Panc1 (cell line): ENCODE measurements at places on chromosomes 7 and 10. TPM values are rescaled to one million over a fixed set of nuclear protein-coding genes. Genes with fewer than 3 reads are reported as not detected.

DNA sequence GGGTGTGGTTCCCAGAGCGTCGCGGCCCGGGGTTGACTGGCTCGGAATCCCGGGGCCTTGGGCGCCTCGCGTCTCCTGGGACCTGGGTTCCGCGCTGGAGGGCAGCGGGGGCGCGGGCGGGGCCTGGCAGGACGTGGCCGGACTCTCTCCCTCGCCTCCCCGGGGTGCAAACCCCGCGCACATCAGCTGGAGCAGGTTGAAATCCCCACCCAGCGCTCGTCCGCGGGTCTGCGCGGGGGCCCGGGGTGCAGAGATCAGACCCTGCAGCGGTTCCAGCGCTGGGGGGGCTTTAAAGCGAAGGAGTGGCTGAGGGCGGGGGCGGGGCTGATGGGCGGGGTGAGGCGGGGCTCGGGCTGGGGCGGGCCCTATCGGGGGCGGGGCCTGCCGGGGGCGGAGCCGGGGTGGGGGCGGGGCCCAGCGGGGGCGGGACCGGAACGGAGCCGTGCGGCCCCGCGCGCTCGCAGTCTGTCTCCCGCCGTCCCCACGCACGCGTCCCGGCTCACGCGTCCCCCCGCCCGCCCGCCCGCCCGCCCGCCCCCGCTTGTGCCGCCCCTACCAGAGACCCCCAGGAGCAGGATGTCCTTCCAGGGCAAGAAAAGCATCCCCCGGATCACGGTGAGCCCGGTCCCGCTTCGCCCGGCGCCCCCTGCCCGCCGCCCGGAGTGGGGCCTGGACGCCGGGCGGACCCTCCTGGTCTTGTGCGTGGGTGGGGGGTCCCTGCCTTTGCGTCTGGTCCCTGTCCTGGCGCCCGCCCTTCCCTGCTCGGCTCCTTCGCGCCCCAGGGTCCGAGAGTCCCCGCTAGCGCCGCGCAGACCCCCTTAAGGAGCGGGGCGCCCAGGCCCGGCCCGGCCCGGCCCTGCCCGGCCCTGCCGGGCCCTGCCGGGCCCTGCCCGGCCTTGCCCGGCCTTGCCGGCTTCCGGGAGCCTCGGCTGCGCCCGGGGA, at the start of gene DPYSL4:
DPYSL4 (plus strand) TSS at position 461 of the 942 bp plus-strand sequence; CDS start at position 577, 116 bp downstream.
- DNase-seq = no peak

- no peak for DNase-seq
Observed at GRCh38 chr7:66460921-66461361, 167.7 kb upstream of the KCTD7 start.

DNA sequence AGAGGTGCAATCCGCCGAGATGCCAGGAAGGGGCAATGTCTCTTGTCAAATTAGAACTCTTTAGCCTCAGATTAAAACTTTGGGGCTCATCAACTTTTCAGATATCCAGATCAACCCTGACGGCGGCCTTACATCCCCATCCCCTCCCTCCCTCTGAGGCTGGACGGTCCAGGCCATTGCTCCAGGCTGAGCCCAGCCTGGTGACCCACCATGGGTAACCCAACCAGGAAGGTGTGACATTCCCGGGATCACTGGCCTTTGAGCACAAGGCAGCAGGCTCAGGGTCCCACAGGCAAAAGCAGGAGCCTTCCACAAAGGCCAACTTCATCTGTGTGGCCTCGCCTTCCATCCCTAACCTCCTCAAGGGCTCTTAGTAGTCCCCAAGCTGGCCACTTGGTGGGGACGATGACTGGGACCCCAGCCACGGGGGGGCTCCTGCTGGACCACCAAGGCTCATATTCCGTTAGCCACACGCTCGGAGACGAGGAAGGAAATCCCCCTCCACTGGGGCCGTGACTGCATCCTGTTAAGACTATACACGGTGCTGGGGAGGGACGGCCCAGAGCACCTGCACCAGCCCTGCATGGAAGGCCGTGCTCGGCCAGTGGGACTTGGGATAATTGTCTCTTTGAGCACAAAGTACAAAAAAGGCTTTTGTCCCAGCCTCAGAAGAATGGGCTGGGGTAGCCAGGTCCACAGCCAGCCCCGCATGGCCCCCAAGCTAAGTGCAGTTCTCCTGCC, 62.8 kb downstream of the ZRANB1 start:
- no peak for DNase-seq

- DNase-seq = no peak
Observed at GRCh38 chr10:124229989-124230634, 136.7 kb upstream of the CHST15 start.

DNA sequence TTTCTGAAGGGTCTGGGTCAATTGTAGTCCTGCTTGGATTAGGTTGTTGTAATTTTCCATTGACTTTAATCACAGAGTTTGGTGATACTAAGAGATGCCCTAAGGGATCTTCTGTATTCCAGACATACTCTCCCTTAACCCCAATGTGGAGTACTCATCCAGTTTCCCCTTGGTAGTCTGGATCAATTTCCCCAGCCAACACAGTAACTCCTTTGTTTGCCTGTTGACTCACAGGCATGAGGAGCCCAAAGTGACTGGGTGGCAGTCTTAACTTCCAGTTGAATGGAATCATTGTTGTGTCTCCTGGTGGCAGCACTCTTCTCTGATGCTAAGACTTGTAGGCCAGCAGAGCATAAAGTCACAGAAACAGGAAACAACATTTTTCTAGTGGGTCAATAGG, 41.5 kb upstream of the PIK3CG start:
- no peak for DNase-seq

DNA sequence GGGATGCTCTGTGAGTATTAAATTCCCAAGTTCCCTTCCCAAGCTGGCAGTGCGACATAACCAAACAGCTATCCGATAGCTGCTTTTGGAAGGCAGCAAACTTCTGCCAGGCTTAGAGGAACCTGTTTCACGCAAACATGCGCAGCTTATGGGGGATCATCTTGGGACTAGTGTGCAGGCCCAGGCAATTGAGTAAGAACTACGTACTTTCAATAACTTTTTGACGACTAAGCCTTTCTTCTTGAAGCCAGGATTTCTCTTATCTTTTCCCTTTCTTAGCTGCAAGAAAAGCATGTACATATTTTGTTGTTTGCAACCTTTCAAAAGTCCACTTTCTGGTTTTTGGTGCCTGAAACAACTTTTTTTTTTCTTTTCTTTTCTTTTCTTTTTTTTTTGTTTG, 28.7 kb upstream of the SEPHS1 start:
- DNase-seq = no peak

DNA sequence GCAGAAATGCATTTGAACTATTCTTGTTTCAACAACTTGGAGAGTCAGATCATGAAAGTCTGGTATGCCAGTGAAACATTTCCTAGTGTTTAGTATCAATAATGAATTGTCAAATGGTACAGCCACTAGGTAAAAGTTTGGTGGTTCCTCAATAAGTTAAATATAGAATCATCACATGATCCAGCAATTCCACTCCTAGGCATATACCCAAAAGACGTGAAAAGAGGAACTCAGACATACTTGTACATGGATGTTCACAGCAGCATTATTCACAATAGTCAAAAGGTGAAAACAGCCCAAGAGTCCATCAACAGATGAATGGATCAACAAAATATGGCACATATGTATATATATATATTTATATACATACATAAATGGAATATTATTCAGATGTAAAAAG, 67.0 kb upstream of the HPS1 start:
- DNase-seq = no peak

AKR1C8 gene
- not detected for total RNA-seq

CNNM1 gene
- 16.6 TPM for total RNA-seq

REEP3 gene
- 135 TPM for total RNA-seq

CPEB3 gene
- total RNA-seq = 2.4 TPM

SFRP5 gene
- 0.64 TPM for total RNA-seq

ASAH2B gene
- 3.3 TPM for total RNA-seq

OPALIN gene
- not detected for total RNA-seq

SHH gene
- total RNA-seq = 22.9 TPM

CFAP70 gene
- total RNA-seq = 0.10 TPM
